ENCODE measurements at places on chromosomes 5 and 9.
A peak's percentile ranks its signal among the peaks of the same experiment; 100 is the strongest.

- DNase-seq, result no peak
Measured at GRCh38 chr9:78171651-78172050, 64.2 kb upstream of the CEP78 start.

DNA sequence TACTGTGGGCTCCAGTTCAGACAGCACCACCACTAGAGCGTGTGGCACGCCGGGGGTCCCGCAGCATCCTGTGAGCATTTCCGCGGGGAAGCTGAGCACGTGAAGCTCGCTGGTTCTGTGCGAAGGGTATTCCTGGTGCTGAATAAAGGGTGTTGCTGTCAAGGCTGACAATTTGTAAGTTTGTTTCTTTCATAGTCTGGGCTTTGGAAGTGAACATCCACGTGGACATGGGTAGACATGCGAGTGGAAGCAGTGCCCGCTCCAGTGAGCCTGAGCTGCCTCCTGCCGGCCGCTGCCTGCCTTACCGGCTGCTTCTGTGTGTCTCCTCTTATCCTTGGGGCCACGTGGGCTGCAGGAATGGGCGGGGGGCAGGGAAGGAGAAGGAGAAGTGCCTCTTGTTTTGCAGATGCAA is 14.7 kb downstream of the NDUFS6 start:
- DNase-seq, result no peak

DNA sequence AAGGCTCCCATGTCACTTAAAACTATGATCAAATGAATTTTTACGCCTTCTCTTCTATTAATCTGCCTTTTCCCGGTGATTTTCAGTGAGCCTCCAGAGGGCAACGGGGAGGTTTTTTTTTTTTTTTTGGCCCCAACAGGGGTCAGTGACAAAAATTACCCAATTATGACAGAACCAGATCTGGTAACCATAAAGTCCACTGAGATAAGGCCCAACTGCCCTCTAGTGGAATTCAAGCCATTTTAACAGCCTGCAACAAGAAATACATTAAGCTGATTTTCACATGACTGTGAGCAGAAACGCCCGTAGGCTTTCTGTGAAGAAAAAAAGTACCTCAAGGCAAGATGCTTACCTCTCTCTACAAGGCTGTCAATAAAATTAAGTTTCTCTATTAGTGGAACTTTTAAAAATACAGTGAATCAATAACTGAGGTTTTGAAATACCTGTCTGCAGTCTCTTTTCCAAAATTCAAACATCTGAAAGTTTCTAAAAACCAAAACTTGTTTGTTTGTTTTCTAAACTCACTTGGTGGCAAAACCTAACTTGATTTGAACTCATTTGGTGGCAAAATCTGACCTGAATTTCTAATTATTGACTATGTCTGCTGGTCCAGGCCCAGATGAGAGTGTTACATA is 49.7 kb upstream of the FST start:
- no peak for DNase-seq

- no peak for DNase-seq
Measured at GRCh38 chr5:56422076-56422762, 189.1 kb upstream of the ANKRD55 start.

GRCh38 chr5:1253456-1254105 is 28.4 kb downstream of the SLC6A18 start:
- no peak for DNase-seq

GRCh38 chr5:172834415-172835289 is 601 bp downstream of the ERGIC1 start:
- DNase-seq, result no peak

- DNase-seq, result no peak
Measured at GRCh38 chr9:93599571-93600403, 23.4 kb downstream of the PHF2 start.

- DNase-seq, result no peak
Measured at GRCh38 chr5:116097301-116097700, 12.5 kb downstream of the COMMD10 start.

- DNase-seq, result no peak
Measured at GRCh38 chr9:121912812-121913627, 180.1 kb downstream of the TTLL11 start.

- no peak for DNase-seq
Measured at GRCh38 chr5:142324136-142324870, 518 bp downstream of the SPRY4 start.

- DNase-seq, result peak; percentile 48
Measured at GRCh38 chr9:137301081-137301947, 757 bp downstream of the NRARP start.

GRCh38 chr5:169408731-169409130 is 107.8 kb upstream of the SLIT3 start:
- DNase-seq, result no peak

- no peak for DNase-seq
Measured at GRCh38 chr9:129716091-129716490, 36.8 kb downstream of the PTGES start.

- DNase-seq, result no peak
Measured at GRCh38 chr5:120388016-120388781, 75.9 kb upstream of the PRR16 start.

GRCh38 chr9:123611226-123611625 is 255.2 kb downstream of the CRB2 start:
- DNase-seq, result no peak

- DNase-seq, result no peak
Measured at GRCh38 chr5:129496421-129496820, 36.3 kb downstream of the ADAMTS19 start.

DNA sequence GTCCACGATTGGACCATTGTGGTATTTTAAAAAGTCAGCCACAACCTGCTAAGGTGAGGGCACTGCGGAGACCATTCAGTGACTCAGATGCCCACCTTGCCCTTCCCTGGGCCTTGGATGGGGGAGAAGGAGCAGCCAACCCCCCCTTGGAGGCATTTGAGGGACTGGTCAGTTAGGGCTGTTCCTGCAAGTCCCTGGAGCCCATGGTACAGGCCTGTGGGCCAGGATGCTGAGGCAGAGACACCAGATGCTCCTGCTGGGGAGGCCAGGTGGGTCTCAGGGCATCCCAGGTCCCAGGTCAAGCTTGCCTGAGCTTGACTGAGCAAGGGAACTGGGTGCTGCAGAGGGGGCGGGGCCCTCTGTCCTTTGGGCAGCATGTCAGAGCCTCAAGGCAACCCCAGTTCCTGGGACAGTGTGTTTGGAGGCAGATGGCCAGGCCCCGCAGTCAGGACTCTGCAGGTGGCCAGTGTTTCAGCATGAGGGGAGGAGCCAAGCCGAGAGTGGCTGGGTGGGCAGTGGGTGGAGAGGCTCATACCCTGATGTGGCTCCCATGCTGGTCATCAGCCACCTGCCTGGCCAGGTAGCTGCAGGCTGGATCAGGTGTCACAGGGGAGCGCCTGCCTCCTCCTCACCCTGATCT is 27.5 kb downstream of the SLC6A3 start:
- DNase-seq, result no peak

DNA sequence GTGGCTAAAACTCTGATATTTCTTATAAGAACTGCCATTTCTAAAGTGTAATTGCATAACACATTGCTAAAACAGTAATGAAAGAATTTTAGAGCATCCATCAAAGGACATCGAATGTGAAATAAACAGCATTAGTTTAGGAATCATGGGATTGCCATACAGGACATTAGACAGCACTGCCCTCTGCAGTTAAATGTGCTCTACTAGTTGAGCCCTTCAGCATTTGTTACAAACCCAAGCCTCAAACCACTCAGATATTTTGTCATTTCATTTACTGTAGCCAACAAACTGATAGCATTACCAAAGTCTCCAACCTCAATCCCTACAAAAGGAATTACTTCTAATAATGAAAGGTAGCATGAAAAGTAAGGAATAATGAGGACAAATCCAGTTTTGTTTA is 116.8 kb upstream of the COX7C start:
- DNase-seq, result no peak

- DNase-seq, result no peak
Measured at GRCh38 chr5:119453040-119453373, 710 bp downstream of the HSD17B4 start.

GRCh38 chr9:81622471-81623255 is 66.7 kb downstream of the TLE1 start:
- DNase-seq, result no peak

- no peak for DNase-seq
Measured at GRCh38 chr9:78406933-78407332, 110.0 kb downstream of the PSAT1 start.

- DNase-seq, result no peak
Measured at GRCh38 chr9:26945591-26945990, 1.5 kb downstream of the PLAA start.

DNA sequence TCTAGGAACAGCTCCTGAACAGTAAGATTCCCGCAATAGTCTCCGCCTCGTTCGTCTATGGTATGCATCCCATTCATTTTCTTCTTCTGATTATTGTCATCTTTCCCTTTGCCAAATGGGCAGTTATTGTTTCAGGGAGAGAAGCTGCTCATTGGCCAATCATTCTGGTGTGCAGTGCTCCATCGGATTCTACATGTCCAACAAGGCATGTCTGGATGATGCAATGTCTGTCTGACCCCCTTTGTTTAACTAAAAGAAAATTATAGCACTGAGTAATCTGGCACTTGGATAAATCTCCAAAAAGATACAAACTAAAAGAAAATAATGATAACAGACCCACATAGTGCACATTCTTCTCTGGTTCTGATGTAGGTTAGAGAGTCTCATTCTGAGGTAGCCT is 515.6 kb upstream of the DMAC1 start:
- DNase-seq, result no peak

- DNase-seq, result no peak
Measured at GRCh38 chr5:177130211-177131018, 3.2 kb upstream of the NSD1 start.

DNA sequence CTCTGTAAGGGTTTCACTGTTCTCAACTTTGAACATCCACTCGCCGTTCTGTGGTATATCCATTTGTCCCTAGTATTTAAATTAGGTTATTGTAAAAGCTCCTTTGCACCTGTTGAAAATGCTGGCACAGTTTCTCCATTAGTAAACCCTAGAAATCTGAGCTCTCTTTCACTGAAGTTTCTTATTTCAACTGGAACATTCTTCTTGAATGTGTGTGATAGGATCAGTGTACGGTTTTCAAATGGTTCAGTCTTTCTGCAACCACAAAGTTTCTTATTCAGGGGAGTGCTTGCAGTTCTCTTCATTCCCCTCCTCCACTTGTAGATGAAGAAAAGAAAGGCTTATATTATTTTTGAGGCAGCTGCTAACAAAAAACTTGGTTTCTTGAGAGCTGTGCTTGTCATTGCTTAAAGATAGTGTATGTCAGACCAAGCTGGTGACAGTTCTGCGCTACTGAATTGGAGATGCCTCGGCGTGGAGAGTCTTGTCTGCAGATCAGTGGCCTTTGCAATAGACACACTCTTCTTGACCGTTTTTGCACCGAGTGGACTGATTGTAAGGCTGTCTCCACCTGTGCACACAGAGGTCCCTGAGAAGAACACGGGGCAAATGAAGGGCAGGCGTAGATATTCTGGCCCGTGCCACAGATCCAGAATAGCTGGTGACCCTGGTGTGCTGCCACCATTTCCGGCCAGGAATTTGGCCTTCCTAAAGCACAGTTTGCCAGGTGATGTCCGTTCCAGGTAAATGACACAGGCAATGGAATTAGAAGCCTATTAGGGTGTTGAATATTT is 102.2 kb downstream of the TRIO start:
- no peak for DNase-seq

DNA sequence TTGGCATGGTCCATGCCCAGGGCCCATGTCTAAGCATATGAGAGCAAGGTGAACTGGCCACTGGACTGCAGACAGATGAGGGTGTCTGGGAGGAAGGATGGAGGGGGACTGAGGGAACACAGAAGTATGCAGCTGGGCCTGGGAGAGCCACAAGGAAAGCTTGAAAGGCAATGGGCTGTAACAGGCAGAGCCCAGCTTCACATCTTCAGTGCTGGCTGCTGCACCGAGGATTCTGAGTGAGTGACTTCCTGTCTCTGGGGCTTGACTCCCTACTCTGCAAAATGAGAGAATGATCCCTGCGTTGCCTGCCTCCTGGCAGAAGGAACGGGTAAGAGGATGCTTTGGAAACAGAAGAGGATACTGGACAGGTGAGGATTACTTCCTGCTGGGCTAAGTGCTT is 29.0 kb downstream of the COL15A1 start:
- DNase-seq, result no peak

GRCh38 chr9:108800632-108801099 is 55.1 kb downstream of the ACTL7B start:
- no peak for DNase-seq

- no peak for DNase-seq
Measured at GRCh38 chr5:175711472-175712312, 53.8 kb downstream of the HRH2 start.

DNA sequence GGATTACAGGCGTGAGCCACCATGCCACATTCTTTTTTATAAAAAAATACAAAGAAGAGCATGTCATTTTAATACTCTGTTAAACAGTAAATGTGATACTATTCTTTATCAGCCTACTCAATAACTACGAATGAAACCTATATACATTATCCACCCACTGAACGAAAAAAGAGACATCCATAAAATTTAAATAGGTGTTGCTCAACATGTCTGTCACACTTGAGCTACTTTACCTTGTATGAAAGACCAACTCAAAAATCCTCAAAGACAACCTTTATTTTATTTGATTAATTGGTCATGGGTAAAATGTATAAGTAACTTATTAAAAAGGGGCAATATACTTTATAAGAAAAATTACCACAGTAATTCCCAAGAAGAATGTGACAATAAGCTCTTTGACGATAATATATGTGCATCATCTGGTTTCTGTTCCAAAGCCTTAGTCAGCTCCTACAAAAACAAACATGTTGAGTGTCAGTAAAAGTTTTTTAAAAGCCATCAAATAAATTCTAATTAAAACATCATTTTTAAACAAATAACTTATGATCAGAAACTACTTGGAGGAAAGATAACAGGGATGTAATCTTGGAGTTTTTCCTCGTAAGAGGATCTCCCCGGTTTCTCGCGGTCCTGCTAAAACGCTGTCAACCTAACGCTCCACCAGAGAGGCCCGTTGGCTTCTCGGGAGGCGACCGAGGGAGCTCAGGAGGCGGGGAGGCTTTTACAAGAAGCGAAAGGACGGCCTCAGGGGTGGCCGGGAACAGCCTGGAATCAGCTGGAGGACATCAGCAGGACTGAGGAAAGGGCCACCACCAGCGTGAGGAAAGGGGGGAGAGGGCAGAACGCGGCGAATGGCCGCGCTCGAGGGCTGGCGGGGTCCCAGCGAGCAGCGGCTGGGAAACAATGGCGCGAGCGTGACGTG is 13.5 kb upstream of the ANKRD18B start:
- DNase-seq, result peak; percentile 7

GRCh38 chr9:6665628-6666027 is 20.1 kb upstream of the GLDC start:
- no peak for DNase-seq

GRCh38 chr5:119079318-119079921 is 8.5 kb downstream of the DMXL1 start:
- no peak for DNase-seq

DNA sequence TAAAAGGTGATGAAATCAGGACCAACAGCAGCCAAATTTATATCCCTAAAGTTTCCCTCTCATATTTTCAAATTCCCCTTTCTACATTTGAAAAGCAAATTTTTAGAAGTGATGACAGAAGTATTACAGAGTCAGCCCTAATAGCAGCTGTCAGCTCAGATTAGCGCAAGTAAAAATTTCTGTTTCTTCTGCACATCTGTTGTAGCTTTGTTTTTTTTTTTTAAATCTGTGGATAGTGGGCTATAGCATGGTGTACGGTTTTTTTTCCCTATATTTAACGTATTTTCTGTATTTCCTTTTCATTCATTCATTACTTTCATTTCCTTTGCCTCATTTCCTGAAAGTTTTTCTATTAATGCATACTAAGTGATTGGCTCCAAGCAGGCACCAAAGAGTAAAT is 99.1 kb downstream of the MACIR start:
- DNase-seq, result no peak
